NCI-H1092 (cell line): ENCODE measurements at places on chromosomes 4 and X.

- DNase-seq: no peak
These were observed 20.3 kb downstream of the NPY2R start for GRCh38 chr4:155228713-155229112.

GRCh38 chr4:147362938-147363337 is 118.0 kb upstream of the EDNRA start:
- DNase-seq: no peak

DNA sequence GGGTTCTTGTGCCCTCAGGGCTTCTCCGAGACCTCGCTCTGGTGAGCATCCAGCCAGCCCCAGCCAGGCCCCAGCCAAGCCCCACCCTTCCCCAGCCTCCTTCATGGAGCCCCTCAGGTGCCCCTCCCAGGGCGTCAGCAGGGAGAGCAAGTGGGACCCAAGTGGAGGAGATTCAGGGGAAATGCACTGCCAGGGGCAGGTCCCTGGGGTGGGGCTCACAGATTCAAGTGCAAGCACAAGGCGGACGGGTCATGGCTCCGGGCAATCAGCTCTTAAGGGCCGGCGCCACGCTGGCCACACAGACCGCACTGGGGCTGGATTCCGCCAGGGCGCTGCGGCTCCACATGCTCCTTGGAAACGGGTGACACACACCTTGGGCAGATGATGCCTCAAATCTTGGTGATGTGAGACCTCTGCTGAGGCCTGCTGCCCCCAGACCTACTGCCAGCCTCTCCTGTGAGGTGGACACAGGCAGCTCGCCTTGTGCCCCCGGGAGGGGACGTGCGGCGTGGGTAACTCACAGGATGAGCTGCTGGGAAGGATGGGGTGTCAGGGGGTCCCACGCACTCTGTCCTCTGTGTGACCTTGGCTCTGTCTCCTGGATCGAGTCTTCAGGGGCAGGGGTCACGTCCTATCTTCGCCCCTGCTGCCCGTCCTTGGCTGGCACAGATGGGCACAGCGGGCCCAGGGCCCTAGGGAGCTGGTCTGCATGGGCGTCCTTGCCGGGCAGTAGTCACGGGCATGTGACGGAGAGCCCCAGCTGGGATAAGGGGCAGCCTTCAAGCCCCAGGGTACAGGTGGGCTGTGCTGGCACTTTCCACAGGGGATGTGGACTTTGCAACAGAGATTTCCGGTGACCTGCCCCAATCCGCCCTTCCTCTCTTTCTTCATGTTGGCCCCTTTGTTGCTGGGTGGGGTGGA is 17.1 kb downstream of the NAT8L start:
- DNase-seq: no peak

DNA sequence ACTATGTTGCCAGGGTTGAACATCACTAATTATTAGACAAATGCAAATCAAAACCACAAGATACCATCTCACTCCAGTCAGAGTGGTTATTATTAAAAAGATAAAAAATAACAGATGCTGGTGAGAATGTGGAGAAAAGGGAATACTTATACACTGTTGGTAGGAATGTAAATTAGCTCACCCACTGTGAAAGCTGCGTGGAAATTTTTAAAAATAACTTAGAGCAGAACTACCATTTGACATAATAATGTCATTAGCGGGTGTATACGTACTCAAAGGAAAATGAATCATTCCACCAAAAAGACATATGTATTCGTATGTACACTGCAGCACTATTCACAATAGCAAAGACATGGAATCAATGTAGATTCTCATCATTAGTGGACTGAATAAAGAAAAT is 48.6 kb upstream of the UGT2A1 start:
- no peak for DNase-seq

GRCh38 chr4:83342476-83342875 is 7.8 kb upstream of the HPSE start:
- no peak for DNase-seq

- no peak for DNase-seq
These were observed 3.0 kb downstream of the STARD8 start for GRCh38 chrX:68650491-68650890.

DNA sequence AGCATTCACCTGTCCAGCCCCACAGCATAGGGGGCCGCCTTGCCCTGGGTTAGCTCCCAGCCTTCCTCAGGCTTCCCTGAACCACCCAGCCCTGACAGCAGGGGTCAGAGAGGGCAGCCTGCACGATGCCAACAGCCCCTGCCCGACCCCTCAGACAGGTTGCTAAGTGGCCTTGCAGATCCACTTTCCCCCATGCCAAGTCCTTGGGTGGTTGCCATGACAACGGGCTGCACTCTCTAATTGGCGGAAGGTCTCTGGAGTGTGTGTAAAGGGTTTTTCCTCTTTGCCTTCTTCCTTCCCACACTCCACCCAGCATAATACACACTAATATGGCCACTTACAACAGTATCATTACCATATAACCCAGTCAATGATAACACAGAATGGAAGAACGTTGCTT is 99.6 kb upstream of the AFAP1 start:
- peak; percentile 96 for DNase-seq

DNA sequence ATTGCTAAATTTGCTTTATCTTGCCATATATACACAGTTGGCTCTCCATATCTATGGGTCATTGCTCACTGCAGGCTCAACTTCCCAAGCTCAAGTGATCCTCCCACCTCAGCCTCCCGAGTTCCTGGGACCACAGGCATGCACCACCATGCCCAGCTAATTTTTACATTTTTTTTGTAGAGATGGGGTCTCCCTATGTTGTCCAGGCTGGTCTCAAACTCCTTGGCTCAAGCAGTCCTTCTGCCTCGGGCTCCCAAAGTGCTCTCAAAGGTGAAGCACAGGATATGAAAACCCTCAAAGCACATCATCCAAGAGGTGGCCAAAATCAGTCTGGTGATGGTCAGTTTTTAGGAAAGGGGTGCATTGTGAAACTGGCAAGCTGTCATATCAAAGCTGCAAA is 11.8 kb downstream of the CDS1 start:
- no peak for DNase-seq

GRCh38 chr4:115272185-115272584 is 158.8 kb upstream of the NDST4 start:
- DNase-seq: no peak

- no peak for DNase-seq
These were observed 7.2 kb upstream of the STK26 start for GRCh38 chrX:132015875-132016274.

- DNase-seq: no peak
These were observed 292.5 kb downstream of the SPATA18 start for GRCh38 chr4:52343595-52343994.

DNA sequence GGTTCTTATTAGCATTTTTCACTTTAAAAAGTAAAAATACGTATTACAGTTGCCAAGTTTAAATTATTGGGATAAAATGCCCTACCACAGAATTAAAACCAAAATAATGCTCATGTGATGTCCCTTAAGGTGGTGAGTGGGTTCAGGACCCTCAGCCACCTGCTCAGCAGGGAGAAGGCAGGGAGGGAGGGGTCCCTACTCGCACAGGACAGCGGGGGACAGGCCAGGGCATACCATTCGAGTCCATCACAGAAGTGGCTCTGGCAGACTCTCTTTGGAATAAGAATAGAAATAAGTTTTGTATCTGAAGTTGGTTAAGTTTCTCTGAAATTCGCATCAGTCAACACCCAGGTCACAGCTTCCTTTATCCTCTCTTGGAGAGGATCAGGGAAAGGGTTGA is 37.7 kb downstream of the NOP14 start:
- DNase-seq: no peak

GRCh38 chr4:57355101-57355665 is 245.0 kb upstream of the IGFBP7 start:
- DNase-seq: no peak

GRCh38 chrX:50815120-50815519 is 1.1 kb upstream of the SHROOM4 start:
- DNase-seq: no peak

DNA sequence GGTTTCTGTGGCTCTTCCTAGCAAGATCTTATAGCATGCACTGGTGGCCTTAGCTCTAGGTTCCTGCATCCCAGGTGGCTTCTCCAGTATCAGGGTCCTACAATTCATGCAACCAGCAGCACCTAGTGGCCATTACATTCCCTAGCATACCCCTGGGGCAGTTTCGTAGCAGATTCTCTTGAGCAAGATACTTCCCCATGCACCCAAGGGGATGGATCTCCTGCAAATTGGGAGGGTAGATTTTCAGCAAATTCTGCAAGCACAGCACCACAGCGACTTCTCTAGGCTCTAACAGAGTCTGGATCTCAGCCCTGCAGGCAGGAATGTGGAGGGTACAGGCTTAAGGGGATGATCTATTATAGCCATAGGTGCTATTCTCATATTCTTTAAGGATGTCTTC is 13.1 kb upstream of the SLC9B1 start:
- no peak for DNase-seq

- DNase-seq: no peak
These were observed 49.5 kb upstream of the CBR4 start for GRCh38 chr4:169059306-169060211.

GRCh38 chrX:118682258-118683014 is 45.0 kb upstream of the IL13RA1 start:
- DNase-seq: no peak

GRCh38 chrX:115571712-115572111 is 10.7 kb downstream of the PLS3 start:
- DNase-seq: no peak

GRCh38 chr4:184343502-184344177 is 126.0 kb upstream of the ENPP6 start:
- peak; percentile 64 for DNase-seq

DNA sequence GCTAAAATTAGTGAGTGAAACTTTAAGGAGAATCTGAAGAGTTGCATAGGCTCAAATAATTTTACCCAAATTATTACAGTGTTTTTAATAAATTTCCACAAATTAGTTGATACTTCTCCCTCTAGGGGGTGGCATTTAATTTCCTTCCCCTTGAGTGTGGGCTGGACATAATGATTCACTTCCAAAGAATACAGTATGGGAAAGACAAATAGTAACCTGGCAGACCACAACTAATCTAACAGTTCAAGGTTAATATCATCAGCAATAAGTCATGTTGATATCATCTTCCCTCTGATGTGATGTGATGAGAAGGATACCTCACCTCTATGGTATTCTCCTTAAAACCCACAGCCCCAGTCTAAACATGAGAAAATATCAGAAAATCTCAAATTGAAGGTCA is 15.5 kb downstream of the PFKFB1 start:
- no peak for DNase-seq

GRCh38 chr4:95409750-95410149 is 139.0 kb downstream of the UNC5C start:
- no peak for DNase-seq

GRCh38 chr4:109157696-109158095 is 144.8 kb downstream of the COL25A1 start:
- no peak for DNase-seq
